ENCODE measurements at places on chromosomes 16 and 17.

DNA sequence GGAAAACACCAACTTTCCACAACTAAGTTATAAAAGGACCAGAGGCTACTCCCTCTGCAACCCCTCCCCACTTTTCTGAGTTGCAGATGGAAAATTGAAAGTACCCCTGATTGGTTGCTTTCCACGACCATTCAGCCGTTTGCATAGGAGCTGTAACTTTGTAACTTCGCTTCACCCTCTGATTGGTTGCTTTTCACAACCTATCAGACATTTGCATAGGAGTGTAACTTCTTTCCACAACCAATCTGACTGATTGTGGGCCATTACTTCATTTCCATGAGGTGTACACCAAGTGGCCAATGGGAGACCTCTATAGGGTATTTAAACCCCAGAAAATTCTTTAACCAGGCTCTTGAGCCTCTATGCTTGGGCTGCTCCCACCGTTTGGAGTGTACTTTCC lies 644.1 kb downstream of the WWOX start:
- DNase-seq: no peak

DNA sequence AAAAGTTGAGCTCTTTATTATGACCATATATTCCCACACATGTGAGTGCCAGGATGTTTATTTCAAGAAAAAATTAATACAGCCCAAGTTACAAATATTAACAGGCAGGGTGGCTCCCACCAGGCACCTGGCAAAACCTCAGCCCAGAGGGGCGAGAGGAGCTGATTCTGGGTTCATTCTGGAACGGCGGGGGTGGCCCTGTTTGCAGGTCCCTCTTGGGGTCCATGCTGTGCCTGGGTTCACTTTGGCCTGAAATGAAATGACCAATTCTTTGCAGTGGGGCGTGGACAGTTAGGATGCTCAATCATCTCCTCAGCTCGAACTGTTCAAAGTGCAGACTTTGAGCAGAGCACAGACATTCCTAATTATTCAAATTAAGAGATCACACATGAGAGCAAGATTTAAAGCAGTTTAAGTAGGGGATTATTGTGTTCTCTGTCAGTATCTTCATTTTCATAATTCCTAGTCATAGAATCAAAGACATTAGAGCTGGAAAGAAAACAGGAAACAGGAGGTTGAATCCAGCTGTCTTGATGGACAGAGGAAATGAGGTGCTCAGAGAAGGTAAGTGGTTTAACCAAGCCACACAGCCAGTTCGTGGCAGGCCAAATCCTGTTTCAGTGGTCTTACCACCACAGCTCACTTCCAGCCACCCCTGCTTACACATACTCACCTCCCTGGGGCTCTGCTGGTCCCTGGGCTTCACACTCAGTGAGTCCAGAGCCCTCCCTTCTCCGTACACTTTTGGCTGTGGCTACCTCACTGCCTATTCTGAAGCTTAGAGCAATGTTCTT lies 363.9 kb upstream of the TNRC6C start:
- peak; percentile 45 for DNase-seq

- no peak for DNase-seq
Observed at GRCh38 chr16:86630471-86630870, 52.1 kb downstream of the FOXL1 start.

DNA sequence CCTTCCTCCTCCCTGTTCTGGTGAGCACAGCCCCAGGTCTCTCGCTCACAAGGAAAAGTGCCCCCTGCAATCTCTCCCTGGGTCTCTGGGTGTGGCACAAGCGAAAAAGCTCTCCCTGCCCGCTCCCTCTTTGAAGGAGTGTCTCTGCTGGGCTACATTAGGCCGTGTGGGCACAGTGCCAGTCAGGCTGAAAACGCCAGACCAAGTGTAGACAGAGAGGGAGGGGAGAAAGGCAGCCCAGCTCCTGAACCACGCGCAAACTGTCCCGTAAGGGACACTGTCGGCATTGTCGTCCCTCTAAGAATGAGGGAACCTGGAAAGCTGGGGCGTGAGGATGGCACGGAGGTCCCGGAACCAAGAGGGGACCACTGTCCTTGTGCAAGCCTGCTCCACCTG lies 3.9 kb downstream of the SMIM5 start:
- DNase-seq: no peak

DNA sequence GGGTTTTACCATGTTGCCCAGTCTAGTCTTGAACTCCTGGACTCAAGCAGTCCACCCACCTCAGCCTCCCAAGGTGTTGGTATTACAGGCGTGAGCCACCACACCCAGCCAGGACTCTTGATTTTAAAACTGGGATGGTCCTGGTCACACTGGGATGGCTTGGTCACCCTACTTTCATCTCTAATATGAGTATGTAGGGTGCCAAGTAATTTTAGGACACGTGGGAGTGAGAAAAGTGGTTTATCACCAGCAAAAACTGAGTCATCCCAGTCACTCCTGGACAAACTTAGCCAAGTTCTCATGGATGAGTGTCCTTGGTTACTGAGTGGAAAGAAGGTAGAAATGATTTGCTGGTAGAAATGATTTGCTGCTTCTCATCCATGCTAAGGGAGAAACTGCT lies 9.9 kb downstream of the CLEC19A start:
- no peak for DNase-seq

- peak; percentile 51 for DNase-seq
Observed at GRCh38 chr17:16873174-16874035, 98.5 kb downstream of the TNFRSF13B start.

GRCh38 chr17:1179818-1180742 lies at the start of gene ABR:
Gene ABR (minus strand): TSS chr17:1179981. CDS start chr17:1179727, 254 bp downstream.
- DNase-seq: no peak

- DNase-seq: no peak
Observed at GRCh38 chr17:11598274-11599221, at the start of gene DNAH9. Gene DNAH9 (plus strand): TSS chr17:11598470. CDS start chr17:11598499, 29 bp downstream.

DNA sequence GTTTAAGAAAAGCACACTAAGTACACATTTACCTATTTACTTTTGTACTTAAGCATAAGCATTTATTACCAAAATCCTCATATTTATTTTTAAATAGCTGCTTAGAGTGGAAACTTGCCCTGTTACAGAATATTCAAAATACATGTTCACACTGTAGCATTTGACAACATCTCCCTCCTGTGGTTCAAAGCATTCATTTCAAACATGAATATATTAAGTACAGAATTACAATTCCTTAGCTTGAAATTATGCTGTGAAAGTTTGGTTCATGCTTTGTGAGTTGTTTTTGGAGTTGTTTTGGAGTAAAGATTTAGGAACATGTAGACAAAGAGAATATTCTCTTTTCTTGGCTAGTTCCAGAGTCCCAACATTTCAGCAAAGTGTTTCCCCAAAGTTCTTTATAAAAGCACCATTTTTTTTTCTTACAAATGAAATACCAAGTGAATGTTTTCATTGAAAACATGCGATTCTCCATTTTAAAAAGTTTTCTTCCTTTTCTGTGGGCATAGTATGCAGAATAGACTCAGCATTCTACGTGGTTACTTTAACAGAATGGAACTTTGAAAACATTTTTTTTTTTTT lies 33.2 kb downstream of the TUBD1 start:
- DNase-seq: no peak

- DNase-seq: no peak
Observed at GRCh38 chr17:78935419-78936323, 10.5 kb upstream of the TIMP2 start.

GRCh38 chr17:77208217-77208808 lies 67.5 kb downstream of the SEC14L1 start:
- no peak for DNase-seq

- no peak for DNase-seq
Observed at GRCh38 chr17:76405607-76405966, 21.2 kb downstream of the SPHK1 start.

GRCh38 chr16:56708525-56709442 lies 21.1 kb upstream of the NUP93 start:
- DNase-seq: peak; percentile 89

- no peak for DNase-seq
Observed at GRCh38 chr17:21029036-21029435, 13.8 kb downstream of the USP22 start.

GRCh38 chr16:53224951-53225533 lies 170.3 kb downstream of the CHD9 start:
- DNase-seq: no peak

DNA sequence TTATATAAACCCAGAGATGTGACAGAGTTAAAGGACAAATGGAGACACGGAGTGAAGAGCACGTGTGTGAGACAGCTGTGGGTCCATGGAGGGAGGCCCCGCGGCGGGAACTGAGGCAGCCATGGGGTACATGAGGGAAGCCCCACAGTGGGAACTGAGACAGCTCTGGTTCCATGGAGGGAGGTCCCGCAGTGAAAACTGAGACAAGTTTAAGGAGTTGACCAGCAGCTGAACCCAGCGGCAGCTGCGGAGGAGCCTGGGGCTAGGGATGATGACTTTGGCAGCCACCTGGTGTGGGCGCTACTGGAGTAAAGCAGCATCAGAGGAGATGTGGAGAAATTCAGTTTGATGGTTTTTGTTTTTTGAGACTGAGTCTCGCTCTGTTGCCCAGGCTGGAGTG lies 185.1 kb downstream of the RPTOR start:
- no peak for DNase-seq

GRCh38 chr17:80890921-80891396 lies 100.7 kb upstream of the CHMP6 start:
- no peak for DNase-seq

GRCh38 chr17:58667934-58668597 lies 23.8 kb downstream of the TEX14 start:
- no peak for DNase-seq

GRCh38 chr17:45923511-45924268 lies 29.3 kb downstream of the MAPT start:
- no peak for DNase-seq

DNA sequence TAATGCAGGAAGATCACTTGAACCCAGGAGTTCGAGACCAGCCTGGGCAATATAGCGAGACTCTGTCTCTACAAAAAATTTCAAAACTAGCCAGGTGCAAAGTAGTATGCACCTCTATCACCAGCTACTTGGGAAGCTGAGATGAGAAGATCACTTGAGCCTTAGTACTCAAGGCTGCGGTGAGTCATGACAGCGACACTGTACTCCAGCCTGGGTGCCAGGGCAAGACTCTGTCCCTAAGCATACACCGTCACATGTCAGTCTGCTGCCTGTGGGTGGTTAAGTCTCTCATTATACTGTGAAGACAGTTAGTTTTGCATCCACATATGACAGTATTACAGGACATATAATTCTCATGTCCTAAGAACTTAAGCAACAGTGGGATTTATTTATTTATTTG lies 21.8 kb downstream of the NMRAL1 start:
- no peak for DNase-seq

GRCh38 chr17:30824002-30824355 lies 513 bp downstream of the CRLF3 start:
- peak; percentile 48 for DNase-seq

DNA sequence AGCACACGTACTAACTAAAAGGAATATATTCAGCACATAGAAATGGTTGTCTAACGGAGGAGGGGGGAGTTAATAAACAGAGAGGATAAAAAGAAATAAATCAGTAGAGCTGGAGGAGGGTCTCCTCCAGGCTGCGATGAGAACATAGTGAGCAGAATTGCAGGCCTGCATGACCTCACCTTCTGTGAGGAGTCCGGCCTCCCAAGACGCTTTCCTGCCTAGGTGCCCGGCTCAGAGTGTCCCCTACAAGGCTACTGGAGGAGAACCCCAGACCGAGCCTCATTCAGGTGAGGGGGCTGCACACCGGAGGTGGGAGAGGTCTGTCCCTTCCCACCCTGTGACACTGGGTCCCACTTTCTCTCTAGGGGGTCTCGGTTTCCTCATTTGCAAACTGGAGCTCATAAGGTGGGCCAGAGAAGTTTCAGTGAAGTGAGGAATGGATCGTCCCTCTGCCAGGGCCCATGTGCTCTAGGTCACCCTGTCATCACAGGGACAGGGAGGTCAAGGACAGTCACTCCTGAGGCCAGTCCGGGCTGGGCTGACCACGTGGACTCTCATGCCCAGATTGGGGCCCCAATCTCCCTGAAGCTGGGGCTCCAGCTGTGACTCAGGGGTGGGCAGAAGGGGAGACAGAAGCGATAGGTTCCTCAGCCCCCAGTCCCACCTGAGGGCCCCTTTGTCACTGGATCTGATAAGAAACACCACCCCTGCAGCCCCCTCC lies 3.3 kb upstream of the HBM start:
- DNase-seq: no peak

DNA sequence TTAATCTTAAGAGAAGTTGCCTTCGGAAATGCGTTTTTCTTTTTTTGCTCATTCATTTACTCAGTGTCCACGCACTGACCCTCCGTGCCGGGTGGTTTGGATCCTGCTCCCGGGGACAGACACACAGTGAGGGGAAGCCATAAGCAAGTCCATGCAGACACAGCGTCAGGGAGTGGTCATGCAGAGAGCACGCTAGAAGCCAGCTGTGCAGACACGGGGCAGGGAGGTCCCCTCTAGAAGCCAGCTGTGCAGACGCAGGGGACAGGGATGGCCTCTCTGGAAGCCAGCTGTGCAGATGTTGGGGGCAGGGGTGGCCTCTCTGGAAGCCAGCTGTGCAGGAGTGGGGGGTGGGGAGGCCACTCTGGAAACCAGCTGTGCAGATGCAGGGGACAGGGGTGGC lies 4.8 kb downstream of the GAA start:
- no peak for DNase-seq

DNA sequence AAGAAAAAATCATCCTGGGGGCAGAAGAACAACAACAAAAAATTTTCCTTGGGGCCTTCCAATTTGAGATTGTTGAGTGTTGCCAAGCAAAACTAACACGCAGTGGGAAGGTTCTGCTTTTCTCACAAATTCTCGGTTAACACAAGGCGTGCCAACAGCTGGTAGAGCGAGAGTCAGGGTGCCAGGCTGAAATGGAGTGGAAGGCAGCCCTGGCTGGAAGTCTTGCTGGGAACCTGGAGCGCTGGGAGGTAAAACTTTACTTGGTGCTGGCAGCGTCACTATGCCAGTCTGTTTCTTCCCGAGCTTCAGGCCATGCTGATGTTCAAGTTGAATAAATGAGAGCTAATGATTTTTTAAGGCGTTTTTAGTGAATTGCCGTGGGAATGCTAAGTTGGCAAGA lies 189.4 kb downstream of the WWOX start:
- DNase-seq: no peak

- DNase-seq: no peak
Observed at GRCh38 chr17:75874323-75875181, 3.8 kb downstream of the TRIM47 start.

- DNase-seq: no peak
Observed at GRCh38 chr16:75273054-75273925, 21.9 kb upstream of the BCAR1 start.

GRCh38 chr17:18959071-18959844 lies 7.3 kb downstream of the SLC5A10 start:
- DNase-seq: no peak

DNA sequence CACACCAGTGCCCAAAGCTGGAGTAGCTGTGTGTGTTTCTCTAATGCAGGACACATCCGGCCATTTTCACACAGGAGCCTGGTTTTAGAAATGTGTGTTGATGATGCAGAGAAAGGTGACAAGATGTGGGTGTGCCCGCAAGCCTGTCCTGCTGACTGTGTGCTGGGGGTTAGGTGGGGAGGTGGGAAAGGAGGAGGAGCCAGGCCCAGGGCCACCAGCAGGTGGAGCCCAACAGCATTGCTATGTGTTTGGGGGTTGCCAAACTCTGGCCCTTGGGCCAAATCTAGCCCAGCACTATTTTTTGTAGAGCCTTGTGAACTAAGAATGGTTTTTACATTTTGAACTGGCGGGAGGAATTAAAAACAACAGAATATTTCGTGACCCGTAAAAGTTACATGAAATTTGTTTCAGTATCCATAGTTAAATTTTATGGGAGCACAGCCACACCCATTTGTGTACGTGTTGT lies 61.7 kb upstream of the LGALS9 start:
- peak; percentile 15 for DNase-seq
